ENCODE measurements at places on chromosomes 6 and 20.

DNA sequence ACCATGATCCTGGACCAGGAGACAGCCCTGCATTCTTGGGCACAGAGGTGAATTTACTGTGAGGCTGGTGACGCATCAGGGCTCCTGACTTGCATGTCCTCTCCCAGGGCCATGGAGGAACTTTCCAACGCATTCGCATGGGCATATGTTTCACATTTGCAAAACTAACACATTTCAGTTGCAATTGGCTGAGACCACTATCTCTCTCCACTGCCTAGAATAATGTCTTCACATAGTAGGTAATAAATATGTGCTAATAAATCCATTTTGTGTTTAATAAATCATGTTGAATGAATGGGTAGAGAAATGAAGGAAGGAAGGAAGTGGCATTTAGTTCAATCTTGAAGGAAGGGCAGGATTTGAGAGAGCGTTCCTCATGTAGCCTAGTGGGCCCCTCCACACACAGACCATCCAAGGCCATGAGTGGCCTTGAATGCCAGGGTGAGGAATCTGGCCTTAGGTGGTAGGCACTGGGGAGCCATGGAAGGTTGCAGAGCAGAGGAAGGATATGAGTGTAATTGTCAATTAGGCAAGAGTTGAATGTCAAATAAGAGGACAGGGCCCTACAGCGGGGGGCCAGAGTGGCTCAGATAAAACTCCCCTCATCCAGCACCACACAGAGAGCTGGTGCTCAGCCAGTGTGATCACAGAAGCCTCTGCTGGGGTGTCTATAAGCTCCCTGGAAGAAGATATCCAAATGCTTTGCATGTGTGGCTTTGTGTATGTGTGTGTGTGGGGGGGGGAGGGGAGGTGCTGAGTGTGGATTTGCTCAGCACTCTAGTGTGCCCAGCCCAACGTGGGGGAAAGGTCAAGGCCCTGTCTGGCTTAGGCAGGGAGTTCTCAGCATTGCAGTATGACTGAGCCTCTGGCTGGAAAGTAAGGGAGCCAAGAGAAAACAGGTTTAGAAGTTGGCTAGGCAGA, 30.9 kb upstream of the CCN5 start:
- peaks cover 11% of the 10 kb centered on the region for H3K27me3 ChIP-seq
- H3K36me3 ChIP-seq = no peaks in the 10 kb centered on the region
- no peak for DNase-seq
- no peak overlapping the region for H3K27ac ChIP-seq
- H3K4me3 ChIP-seq = no peak overlapping the region

GRCh38 chr20:59258221-59258621, 42.2 kb upstream of the EDN3 start:
- no peaks in the 10 kb centered on the region for H3K4me1 ChIP-seq
- peaks cover 2% of the 10 kb centered on the region for H3K27me3 ChIP-seq
- H3K27ac ChIP-seq = no peak overlapping the region
- no peak for DNase-seq
- no peaks in the 10 kb centered on the region for H3K36me3 ChIP-seq

DNA sequence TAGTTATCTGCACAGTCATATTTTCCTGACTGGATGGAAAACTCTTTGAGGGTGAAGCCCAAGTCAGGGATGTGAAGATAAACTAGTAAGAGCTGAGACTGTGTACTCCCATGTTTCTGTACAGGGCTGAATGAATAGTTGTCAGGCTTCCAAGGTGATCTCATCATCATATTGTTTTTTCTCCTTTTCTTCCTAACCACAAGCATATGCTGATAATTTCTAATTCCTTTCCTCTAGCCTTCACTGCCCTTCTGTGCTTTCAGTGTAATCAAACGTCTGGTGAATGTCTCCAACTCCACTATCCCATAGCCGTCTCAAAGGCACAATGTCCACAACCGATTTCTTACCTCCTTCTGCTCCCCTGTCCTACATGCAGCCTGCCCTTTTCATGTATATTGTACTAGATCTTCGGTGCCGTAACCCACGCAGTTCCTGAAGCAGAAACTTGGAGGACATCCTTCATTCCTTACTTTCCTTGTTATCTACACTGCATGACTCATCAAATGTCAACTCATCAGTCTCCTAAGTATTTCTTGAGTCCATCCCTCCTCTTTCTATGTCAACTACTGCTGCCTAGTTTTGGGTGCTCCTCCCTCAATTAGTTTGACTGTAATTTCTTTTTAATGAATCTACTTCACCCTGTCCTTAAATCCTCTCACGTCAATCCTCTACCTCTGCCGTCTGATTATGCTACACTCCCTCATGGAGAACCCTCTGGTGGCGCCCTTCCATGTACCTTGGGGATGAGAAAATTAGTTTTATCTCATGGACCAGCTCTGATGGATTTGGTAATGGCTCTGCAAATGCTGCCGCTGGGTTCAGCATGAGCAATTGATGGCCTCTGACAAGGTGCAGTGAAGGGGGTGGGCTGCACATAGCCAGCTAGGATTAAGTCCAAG, 21.9 kb downstream of the NCOA7 start:
- no peak for DNase-seq
- peaks cover 4% of the 10 kb centered on the region for H3K36me3 ChIP-seq
- H3K27ac ChIP-seq = no peak overlapping the region

DNA sequence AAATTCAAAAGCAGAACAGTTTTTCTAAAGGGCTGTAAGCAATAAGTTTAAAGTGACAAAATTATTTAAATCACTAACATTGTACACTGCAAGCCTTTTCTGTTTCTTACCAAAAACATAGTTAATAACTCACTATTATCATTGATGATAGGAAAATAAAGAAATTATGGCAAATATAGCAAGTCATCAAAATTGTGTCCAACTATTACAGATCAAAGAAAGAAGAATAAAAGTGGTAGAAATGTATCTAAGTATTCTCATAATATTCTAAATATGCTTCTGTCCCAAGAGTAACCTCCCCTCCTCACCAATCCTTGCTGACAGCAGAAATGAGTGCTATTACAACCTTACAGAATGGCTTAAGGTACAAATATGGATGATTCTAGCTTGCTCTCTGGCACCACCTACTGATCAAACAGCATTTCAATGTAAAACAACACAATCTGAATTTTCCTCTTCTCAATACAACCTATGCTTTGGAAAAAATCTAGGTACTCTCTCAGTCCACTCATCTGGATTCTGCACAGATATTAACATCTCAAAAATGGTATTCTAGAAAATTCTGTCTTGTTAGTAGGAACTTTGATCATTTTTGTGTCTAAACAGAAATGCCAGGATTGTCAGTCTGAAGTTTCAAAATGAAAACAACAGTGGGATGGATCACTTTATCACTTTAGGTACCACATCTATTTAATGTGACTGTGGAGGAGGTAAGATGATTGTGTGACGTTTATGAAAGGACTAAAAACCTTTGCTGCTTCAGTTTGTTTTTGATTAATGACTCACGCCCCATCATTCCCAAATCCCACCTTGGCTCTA, 40.9 kb downstream of the ZFP64 start:
- no peaks in the 10 kb centered on the region for H3K27me3 ChIP-seq
- H3K27ac ChIP-seq = no peak overlapping the region
- DNase-seq = peak; percentile 43

DNA sequence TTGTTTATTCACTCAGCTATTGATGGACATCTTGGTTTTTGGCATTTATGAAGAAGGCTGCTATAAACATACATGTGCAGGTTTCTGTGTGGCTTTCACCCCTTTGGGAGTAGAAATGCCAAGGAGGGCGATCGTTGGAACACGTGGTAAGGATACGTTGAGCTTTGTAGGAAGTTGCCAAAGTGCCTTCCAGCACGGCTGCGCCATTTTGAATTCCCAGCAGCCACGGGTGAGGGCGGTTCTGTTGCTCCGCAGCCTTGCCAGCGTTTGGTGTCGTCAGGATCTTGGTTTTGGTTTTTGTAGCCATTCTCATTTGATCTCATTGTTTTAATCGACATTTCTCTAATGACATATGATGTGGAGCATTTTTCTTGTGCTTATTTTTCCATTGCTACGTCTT, 21.8 kb downstream of the NTSR1 start:
- no peaks in the 10 kb centered on the region for H3K36me3 ChIP-seq
- H3K27ac ChIP-seq = no peak overlapping the region
- no peak overlapping the region for H3K4me3 ChIP-seq
- no peaks in the 10 kb centered on the region for H3K4me1 ChIP-seq
- DNase-seq = no peak
- H3K27me3 ChIP-seq = peaks cover 3% of the 10 kb centered on the region

DNA sequence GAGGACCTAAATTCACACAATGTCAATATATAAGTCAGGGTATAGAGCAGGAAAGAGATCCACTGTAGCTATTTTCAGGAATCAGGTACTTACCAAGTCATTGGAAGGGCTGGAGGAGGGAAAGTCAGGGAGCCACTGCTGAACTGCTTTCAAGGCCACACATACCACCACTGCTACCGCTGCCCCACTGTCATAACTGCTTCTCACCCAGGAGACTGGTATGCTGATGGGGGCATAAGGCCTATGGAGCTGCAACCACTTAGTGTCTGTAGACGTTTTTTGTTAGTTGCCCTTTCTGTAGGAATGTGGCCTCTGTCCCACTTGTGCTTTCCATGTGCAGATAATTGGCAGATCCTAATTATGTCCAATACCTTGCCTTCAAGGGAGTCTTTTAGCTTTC, 5.4 kb downstream of the SMAP1 start:
- no peak overlapping the region for H3K4me3 ChIP-seq
- H3K27ac ChIP-seq = no peak overlapping the region
- H3K4me1 ChIP-seq = peaks cover 37% of the 10 kb centered on the region
- peaks cover 6% of the 10 kb centered on the region for H3K27me3 ChIP-seq

- DNase-seq = peak; percentile 12
- H3K27me3 ChIP-seq = no peaks in the 10 kb centered on the region
- H3K4me3 ChIP-seq = no peak overlapping the region
These were observed 48.9 kb upstream of the EPHA7 start for GRCh38 chr6:93468291-93468690.

DNA sequence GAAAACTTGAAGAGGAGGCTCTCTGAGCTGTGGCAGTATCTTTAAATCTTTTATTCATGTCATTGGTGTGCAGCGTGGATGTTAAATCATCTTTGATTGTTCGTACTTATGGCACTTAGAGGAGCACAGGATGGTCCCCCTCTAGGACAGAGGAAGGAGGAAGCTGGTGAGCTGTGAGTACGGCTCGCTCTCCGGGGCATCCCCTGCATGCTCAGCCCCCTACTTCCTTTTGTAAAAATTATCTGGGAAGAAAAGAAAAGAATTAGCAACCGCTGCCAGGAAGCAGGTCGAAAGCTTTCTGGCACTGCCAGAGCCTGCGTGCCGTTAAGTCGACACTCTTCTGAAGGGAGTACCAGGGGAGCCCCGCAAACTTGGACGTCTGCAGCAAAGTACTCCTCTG, 158.5 kb downstream of the SYNDIG1 start:
- DNase-seq = no peak
- H3K4me3 ChIP-seq = no peak overlapping the region
- peaks cover 36% of the 10 kb centered on the region for H3K4me1 ChIP-seq
- H3K27ac ChIP-seq = no peak overlapping the region
- peaks cover 4% of the 10 kb centered on the region for H3K27me3 ChIP-seq

- peaks cover 2% of the 10 kb centered on the region for H3K4me1 ChIP-seq
- peaks cover 22% of the 10 kb centered on the region for H3K27me3 ChIP-seq
- peak overlapping the region; percentile 72 for H3K4me3 ChIP-seq
- no peaks in the 10 kb centered on the region for H3K36me3 ChIP-seq
- no peak overlapping the region for H3K27ac ChIP-seq
These were observed 2.1 kb downstream of the B3GAT2 start for GRCh38 chr6:70954750-70955149.

DNA sequence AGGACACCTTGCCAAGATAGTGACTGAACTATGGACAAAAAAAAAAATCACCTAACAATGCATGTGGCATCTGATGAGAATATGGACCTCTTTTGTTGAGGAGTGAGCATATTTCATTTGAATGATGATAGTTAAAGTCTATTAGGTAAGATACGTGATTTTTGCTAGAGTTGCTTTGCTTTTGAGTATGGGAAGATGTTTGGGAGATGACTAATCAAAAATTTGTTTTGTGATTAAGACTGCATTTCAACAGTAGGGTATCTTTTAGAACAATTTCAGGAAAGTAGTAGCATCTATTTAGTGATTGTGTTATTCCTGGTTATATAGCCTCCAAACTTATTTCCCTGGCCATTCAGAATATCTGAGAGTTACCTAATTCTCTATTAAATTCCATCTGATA, 878.6 kb upstream of the CITED2 start:
- no peak overlapping the region for H3K27ac ChIP-seq
- H3K4me3 ChIP-seq = no peak overlapping the region
- no peak for DNase-seq
- H3K4me1 ChIP-seq = peaks cover 6% of the 10 kb centered on the region
- peaks cover 1% of the 10 kb centered on the region for H3K27me3 ChIP-seq
- H3K36me3 ChIP-seq = no peaks in the 10 kb centered on the region

DNA sequence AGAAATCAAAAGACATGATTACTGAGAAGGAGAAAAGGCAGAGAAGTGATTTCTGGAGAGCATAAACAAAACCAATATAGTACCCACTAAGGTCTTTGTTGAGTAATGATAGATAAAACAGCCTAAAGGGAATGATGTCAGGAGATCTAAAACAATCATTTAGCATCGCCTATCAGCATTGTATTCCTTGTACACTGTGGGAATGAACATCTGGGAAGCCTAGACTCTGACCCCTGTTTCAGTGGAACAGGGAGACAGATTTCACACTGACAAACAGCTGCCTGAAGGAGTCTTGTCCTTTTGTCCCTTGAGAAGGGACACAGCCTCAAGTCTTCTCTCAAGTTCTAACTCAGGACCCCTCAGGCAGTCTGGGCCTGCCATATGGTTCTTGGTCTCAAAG, 1.7 kb downstream of the ASIP start:
- no peak for DNase-seq
- H3K27ac ChIP-seq = no peak overlapping the region
- H3K27me3 ChIP-seq = peaks cover 2% of the 10 kb centered on the region
- H3K4me1 ChIP-seq = peaks cover 3% of the 10 kb centered on the region
- no peak overlapping the region for H3K4me3 ChIP-seq

- no peaks in the 10 kb centered on the region for H3K4me1 ChIP-seq
- no peak for DNase-seq
- no peak overlapping the region for H3K27ac ChIP-seq
These were observed 20.1 kb downstream of the C6orf163 start for GRCh38 chr6:87364602-87365252.

DNA sequence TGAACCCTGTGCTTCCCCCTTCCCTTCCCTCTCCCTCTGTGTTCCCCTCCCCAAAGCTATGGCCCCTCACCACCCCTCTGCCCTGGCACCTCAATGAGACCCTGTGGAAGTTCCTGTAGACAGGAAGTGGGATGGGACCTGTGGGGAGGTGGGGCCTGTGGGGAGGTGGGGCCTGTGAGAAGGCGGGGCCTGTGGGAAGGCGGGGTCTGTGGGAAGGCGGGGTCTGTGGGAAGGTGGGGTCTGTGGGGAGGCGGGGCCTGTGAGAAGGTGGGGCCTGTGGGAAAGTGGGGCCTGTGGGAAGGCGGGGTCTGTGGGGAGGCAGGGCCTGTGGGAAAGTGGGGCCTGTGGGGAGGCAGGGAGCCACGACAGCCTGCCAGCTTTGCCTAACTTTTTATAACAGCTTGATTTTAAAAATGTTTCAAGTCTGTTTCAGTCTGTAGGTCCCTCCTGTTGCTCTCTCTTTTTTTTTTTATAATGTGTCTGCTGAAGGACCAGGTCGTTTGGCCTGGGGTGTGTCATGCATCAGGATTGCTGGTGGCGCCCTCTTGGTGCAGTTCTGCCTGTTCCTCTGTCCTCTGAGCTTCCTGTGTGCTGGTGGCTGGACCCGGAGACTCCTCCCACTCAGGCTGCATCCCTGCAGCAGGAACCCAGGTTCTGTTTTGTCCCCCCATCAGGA, 70.5 kb upstream of the SLCO4A1 start:
- no peak for DNase-seq
- H3K27me3 ChIP-seq = peaks cover 10% of the 10 kb centered on the region
- no peak overlapping the region for H3K27ac ChIP-seq
- no peaks in the 10 kb centered on the region for H3K36me3 ChIP-seq
- no peaks in the 10 kb centered on the region for H3K4me1 ChIP-seq
- H3K4me3 ChIP-seq = no peak overlapping the region

Measured in endothelial cell (in vitro differentiated cells).